ENCODE measurements at places on chromosomes 6 and 20.

- no peak for DNase-seq
Observed at GRCh38 chr6:109194880-109195279, 99.6 kb downstream of the CEP57L1 start.

- peak; percentile 92 for DNase-seq
Observed at GRCh38 chr20:58131551-58132142, 96.8 kb downstream of the ANKRD60 start.

DNA sequence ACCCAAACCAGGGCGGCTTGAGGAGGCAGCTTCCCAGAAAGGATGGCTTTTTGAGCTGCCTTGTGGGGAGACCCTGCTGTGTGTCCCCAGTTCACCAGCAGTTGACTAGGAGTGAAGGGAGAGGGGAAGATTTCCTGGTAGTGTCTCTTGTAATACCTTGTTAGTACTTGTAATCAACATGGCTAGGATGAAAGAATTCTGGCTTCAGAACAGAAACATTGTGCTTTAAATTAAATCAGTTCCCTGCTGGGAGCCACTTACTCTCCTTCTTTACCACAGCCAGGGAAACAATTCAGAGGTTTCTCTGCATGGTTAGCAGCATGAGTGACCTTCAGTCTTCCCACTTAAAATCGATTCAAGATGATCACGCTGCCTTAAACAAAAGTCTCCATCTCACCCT, 525.4 kb upstream of the ID4 start:
- DNase-seq, result no peak

- DNase-seq, result no peak
Observed at GRCh38 chr20:5122873-5123260, 3.1 kb upstream of the PCNA start.

DNA sequence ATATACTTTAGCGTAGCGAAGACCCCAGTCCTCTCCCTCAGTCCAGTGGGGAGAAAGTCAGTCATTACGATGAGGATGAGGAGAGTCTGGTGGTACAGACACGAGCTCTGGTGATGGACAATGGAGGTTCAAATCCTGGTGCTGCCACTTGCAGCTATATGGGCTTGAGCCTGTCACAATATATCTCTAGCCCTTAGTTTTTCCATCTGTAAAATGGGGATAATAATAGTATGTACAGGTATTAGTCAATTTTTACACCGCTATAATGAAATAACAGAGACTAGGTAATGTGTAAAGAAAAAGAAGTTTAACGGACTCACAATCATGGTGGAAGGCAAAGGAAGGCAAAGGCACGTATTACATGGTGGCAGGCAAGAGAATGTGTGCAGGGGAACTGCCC, 237.9 kb downstream of the BCAS1 start:
- no peak for DNase-seq

GRCh38 chr6:53130569-53131290, 17.9 kb downstream of the GCM1 start:
- no peak for DNase-seq

- no peak for DNase-seq
Observed at GRCh38 chr20:61611401-61612180, 359.5 kb downstream of the CDH4 start.

- no peak for DNase-seq
Observed at GRCh38 chr6:105553171-105553570, 150.3 kb upstream of the PREP start.

GRCh38 chr6:139406577-139407343, 32.3 kb upstream of the CITED2 start:
- DNase-seq, result no peak

GRCh38 chr6:107793191-107793590, 30.9 kb downstream of the SCML4 start:
- DNase-seq, result no peak

GRCh38 chr20:10318291-10319024, 99.8 kb downstream of the SNAP25 start:
- no peak for DNase-seq

- no peak for DNase-seq
Observed at GRCh38 chr20:3473324-3473723, 2.5 kb downstream of the ATRN start.

GRCh38 chr20:32004963-32005362, 5.3 kb upstream of the CCM2L start:
- DNase-seq, result peak; percentile 25

DNA sequence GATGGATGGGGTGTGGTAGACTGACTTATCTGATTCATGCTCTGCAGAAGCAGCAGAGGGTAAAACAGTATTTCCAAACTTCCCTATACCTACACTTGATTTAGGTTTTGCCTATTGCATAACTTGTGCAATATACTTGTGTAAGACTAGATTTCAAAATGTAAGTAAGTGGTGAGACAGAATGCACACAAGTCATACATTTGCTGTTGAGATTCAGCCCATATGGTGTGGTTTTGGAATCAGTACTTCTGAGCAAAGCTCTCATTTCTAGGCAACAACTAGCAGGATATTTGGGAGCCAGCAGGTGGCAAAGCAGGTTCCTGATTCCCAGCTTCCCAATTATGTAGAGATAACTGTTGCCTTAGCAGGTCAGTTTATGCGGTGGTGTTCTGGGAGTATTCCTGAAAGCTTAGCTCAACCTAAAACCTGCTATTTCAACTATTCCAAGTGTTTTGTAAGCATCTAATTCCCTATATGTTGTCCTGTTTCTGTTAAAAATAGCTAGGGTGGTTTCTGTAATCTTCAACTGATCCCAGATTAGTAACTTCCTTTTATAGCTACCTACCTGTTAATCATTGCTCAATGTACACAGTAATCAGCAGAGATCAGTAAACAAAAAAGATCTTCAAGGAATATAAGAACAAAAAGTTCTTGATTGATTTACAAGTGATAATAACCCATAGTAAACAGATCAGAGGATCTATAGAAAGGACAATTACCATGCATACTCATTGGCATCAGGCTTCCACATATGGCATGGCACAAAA, 8.5 kb upstream of the FABP7 start:
- DNase-seq, result no peak

DNA sequence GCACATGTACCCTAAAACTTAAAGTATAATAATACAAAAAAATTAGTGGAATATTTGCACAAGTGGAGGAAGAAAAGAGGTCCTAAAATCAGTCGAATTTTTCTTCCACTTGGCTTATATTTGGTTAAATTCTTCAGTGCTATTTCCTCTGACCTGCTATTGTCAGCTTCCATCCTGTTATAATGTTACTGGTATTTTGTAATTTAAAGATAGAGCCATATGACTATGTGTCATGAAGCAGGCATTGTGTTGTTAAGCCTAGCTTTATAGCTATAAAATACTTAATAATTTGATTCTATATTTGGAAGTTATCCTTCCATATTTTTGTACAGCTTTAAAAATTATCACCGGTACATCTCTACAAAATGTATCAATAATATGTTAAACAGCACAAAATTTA, 455.9 kb upstream of the MARCKS start:
- no peak for DNase-seq

- no peak for DNase-seq
Observed at GRCh38 chr6:39999006-39999867, 65.0 kb upstream of the MOCS1 start.

GRCh38 chr20:20360464-20360863, 7.4 kb upstream of the INSM1 start:
- peak; percentile 60 for DNase-seq

GRCh38 chr6:1322156-1322555, 10.3 kb downstream of the FOXQ1 start:
- DNase-seq, result no peak

GRCh38 chr6:13989496-13990144, 64.9 kb downstream of the RNF182 start:
- DNase-seq, result no peak

- peak; percentile 51 for DNase-seq
Observed at GRCh38 chr6:144317736-144318135, 32.6 kb downstream of the UTRN start.

GRCh38 chr6:150822932-150823331, 42.6 kb upstream of the MTHFD1L start:
- DNase-seq, result no peak

GRCh38 chr20:46945465-46945864, 50.8 kb downstream of the EYA2 start:
- DNase-seq, result no peak

- no peak for DNase-seq
Observed at GRCh38 chr6:147738516-147739162, 230.1 kb downstream of the SAMD5 start.

GRCh38 chr6:123518441-123519188, 118.1 kb downstream of the TRDN start:
- DNase-seq, result no peak

DNA sequence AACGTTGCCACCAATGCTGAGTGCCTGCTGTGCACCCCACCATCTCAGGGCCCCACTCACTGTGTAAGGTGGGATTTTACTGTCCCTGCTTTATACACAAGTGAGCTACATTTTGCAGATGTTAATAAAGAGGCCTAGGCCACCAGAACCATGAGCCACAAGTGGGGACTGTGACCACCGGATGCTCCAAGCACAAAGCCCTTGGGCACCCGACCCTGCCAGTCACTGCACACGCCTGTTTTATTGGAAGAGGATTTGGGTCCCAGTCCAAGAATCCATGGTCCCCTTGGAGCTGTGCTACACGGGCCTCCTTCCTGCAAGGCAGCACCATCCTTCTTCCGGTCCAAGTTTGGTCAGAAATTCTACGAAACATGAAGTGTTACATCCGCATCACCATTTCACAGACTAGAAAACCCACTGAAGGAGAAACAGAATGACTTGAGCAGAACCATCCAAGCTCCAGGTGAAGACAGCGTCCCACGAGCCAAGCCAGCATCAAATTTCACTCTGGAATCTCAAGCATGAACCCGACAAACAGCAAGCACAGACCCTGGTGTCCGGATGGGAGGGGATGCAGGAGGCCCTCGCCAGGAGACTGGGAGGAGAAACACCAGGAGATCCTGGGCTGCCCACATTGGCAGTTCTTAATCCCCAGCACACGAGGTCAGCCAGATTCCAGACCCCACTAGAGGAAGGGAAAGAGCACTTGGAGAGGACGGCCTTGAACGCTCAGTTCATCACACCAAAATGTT, 226.9 kb downstream of the DLL1 start:
- no peak for DNase-seq

DNA sequence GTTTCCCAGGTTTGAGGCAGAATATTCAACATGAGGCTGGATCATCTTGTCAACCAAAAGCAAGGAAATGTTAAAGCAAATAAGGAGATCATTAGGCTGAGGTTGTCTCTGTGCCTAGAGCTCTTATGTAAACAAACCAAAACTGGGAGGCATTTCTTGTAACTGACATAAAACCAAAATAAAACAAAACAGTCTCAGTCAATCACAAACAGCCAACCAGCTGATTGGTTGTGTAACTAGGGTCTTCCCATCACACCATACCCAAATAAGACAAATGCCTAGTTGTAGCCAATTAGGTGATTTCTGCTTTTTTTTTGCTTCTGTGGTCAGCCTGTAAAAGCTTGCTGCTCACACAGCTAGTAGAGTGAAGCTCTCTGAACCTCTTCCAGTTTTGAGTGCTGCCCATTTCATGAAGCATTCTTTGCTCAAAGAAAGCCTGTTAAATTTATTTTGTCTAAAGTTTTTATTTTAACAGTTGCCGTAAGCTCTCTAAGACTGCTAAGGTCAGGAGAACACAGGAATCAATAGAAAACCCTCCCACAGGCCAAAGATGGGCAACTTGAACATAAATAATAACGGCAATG, 8.9 kb upstream of the FITM2 start:
- no peak for DNase-seq

DNA sequence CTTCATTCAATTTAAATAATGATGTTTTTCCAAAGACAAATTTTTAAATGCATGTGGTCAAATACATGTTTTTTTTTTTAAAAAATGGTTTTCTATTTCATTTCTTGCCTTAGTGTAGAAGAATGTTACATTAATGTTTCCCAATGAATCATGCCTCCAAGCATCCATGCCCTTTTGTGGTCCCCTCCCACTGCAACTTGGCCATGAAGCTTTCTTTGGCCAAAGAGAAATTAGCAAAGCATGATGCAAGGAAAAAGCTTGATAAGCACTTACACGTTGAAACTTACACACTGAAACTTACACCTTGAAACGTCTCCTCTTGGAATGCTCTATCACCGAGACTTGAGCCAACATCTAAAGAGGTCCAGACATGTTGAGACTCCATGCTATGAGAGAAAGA, 93.0 kb upstream of the ELOVL5 start:
- peak; percentile 51 for DNase-seq

- no peak for DNase-seq
Observed at GRCh38 chr6:137512757-137513605, 18.8 kb upstream of the OLIG3 start.

DNA sequence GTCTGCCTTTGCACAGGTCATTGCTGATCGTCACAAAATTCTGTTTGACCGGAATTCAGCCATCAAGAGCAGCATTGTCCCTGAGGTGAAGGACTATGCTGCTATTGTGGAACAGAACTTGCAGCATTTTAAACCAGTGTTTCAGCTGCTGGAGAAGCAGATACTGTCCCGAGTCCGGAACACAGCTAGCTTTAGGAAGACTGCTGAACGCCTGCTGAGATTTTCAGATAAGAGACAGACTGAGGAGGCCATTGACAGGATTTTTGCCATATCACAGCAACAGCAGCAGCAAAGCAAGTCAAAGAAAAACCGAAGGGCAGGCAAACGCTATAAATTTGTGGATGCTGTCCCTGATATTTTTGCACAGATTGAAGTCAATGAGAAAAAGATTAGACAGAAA, 24.6 kb upstream of the CALHM6 start:
- no peak for DNase-seq

DNA sequence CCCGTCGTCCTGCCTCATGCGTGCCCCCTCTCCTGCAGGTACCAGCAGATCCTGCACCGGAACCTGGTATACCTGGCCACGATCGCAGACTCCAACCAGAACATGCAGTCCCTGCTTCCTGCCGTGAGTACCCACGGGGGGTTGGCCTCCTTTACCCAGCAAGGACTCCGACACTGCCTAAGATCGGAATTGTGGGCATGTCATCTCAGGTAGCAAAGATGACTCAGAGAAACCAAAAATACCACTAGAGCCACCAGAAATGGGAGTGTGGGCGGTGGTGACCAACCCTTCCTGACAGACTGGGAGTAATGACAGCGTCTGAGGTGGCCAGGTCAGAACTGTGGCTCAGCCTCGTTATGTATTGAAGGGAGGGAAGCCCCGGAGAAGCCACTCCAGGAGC, 16.3 kb downstream of the SS18L1 start:
- no peak for DNase-seq

DNA sequence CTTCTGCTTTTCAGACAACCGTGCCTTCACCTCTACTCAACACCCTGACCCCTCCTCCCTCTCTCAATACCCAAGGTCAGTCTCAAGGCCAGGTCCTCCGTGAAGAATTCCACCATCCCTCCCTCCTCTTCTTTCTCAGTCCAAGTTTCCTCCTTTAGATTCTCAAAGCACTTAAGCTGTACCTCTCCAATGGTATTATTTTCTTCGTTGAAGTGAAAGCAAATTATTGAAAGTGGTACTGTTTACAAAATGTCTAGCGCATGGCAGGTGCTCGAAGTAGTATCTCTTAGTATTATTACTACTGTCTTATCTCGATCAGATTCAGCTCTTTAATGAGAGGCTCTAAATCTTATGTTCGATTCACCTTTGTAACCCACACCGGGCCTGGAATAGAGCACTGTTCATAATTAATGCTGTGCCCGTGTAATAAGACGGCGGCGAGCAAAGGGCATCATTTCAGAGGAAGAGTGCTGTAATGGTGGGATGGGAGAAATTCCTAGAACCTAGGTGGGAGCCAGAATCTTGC, 593 bp upstream of the RALGAPB start:
- DNase-seq, result no peak
